AG04449 (cell line): ENCODE measurements at places on chromosomes 5 and 9.

GRCh38 chr5:14250084-14250695 is 107.0 kb downstream of the TRIO start:
- DNase-seq = no peak

GRCh38 chr9:35035851-35036701 is 36.3 kb downstream of the VCP start:
- DNase-seq = no peak

DNA sequence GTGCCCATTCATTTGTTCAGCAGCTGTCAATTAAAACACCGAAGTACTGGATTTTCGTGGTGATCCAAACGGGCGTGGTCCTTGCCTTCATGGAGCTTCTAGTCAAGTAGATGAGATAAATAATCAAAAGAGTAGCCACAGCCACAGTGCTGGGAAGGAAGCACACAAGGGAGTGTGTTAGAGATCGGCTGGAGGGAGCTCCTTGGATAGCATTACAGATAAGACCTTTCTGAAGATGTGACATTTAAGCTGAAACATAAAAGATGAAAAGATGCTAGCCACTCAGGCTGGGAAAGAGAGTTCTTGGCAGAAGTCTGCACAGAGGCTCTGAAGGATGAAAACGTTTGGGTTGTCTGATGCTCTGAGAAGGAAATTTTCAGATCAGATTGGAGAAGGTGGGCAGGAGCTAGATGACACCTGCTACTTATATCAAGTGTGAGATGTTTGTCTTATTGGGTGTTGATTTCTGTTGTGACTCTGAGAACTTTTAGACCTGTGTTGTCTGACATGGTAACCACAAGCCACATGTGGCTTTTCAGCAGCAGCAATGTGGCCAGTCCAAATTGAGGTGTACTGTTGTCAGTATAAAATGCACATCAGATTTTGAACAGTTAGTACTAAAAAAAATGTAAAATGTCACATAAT is 123.9 kb downstream of the TLE4 start:
- DNase-seq = no peak

- no peak for DNase-seq
Measured at GRCh38 chr5:112154940-112155686, 264.0 kb downstream of the EPB41L4A start.

DNA sequence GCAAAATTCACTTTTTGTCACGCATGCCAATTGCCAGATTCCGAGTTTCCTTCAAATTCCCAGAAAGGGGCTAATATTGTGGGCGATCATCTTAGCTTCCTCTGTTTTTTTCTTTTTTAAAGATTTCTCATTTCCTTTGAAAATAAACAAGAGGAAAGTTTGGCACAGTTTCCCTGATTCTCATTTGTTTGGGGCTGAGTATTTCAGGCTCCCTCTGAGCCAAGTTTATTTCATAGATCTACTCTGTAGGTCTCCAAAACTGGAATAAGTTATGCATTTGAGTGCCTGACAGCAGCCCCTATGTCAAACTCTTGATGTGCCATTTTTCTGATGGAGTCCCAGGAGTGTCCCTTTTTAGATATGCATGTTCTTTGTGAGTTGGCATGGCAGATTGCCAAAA is 1297.2 kb upstream of the WWC1 start:
- DNase-seq = no peak

DNA sequence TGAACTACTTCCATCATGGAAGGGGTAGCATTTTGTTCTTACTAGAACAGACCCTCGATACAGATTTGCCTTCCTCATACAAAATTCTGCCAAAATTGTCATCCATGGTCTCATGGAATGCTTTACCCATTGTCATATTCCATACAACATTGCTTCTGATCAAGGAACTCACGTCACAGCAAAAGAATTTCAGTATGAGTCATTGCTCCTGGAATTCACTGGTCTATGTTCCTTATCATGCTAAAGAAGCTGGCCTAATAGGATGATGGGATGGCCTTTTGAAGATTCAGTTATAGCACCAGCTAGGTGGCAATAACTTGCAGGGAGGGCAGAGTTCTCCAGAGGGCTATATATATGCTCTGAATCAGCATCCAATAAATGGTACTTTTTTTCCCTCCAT is 18.2 kb upstream of the FNIP1 start:
- DNase-seq = peak; percentile 23

DNA sequence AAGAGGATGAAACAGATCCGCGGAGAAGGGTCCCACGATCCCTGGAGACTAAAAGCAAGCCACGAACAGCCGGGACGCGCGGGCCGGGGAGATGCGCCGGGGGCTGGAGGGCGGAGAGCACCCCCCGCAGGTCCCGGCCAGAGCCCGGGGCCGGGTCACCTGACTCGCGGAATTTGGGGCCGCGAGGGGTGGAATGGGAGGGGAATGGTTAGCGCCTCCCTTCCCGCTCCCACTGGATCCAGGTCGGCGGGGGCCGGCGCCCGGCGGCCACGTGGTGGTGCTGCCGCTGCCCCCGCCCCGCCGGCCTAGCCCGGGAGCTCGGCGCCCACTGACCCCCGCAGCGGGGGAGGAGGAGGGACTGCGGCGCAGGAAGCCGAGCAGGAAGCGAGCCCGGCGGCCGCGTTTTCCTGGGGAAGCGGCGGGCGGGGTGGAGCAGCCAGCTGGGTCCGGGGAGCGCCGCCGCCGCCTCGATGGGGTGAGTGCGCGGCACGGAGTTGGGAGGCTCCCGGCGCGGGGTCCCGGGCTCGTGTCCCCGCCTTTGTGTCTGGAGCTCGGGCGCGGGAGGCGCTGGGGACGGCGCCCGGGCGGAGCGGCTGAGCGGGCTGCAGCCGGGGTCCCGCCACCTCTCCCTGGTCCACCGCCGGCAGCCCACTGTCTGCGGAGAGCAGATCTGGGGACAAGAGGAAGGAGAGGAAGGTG is at the start of gene RAI14:
Gene RAI14 (plus strand): TSS at position 328 of the 699 bp plus-strand sequence. CDS start 30,592 bp downstream, outside the sequence.
- DNase-seq = no peak

- DNase-seq = no peak
Measured at GRCh38 chr9:128163523-128164306, 3.6 kb downstream of the BBLN start.

GRCh38 chr5:181197326-181197951 is 7.6 kb downstream of the TRIM7 start:
- no peak for DNase-seq

DNA sequence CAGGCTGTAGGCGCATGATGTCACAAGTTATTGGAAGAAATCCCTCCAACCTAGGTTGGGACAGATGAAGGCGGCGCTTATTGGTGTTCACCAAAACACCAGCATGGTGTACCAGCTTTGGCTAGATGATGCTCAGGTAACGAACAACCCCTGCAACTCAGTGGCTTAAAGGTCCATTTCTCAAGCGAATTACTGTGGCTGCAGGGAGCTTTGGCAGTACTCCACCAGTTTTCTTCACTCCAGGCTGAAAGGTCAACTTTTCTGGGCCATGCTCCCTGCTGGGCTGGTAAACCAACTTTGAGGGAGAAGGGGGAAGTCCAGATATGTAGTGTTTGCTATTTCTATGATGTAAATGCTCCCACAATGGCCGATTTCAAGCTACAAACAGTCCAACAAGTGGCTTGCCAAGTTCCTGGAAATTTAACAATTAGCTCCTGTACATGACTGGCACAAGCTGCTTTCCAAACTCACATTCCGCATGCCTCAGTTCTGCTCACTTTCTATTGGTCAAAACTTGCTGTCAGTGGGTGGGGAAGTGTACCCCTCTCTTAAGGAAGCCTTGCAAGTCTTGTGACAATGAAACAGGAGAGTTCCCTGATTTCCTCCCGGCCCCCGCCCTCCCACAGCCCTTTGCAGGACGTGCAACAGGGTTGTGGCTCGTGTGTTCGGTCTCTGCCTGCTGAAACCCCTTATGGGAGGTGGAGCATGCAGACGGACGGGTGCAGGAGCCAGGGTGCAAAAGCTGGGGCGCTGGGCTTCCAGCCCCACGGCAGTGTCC is 588 bp upstream of the ZBED3 start:
- no peak for DNase-seq

DNA sequence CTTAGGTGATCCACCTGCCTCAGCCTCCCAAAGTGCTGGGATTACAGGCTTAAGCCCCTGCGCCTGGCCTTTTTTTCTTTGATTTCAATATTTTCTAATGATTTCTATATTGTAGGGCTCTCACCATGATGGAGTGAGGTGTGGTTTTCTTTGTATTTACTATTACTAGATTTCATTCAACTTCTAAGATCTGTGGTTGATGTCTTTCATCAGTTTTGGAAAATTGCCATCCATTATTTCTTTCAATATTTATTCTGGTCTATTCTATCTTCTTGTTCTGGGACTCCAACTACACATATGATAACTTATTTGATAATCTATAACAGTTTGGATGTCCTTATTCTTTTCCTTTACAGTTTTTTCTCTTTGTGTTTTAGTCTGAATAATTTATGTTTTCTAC is 31.9 kb downstream of the FBXO4 start:
- no peak for DNase-seq

DNA sequence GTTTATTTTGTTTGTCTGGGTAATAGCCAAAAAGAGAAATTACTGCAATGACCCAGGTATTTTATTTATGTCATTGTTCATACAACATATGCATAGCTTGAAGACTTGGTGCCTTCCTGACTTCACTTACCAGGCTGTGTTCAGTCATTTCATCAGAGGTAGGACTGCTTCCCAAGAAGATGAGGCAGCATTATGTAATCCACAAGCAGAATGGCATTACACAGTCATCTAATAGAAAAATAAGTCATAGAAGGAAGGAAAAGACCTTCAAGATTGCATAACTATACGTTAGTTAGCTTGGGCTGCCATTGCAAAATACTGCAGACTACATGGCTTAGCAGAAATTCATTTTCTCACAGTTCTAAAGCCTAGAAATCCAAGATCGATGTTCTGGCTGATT is 167.5 kb downstream of the NMUR2 start:
- no peak for DNase-seq

GRCh38 chr5:155250596-155250995 is 237.0 kb downstream of the KIF4B start:
- no peak for DNase-seq

- peak; percentile 89 for DNase-seq
Measured at GRCh38 chr5:57435701-57436134, 46.9 kb downstream of the ACTBL2 start.

DNA sequence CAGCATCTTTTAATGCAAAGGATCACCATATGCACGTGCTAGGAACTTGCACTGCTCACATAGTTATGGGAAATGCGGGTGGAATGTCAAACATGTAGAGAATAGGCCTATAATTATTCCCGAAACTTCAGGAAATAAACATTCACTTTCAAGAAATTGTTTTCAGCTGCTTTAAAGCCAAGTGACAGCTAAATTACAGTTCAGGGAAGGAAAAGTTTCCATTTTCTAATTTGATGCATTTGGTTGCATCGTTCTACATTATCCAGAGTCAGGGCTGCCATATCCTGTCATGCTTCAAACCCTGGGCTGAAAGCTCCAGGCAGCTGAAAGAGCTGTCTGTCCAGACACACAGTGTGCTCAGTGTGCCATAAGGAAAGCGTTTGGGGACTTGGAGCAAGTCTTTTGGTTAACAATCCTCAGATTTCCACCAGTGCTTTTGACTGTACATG is 518.1 kb downstream of the CSNK1G3 start:
- no peak for DNase-seq

GRCh38 chr9:94443032-94443722 is 111.7 kb upstream of the PCAT7 start:
- DNase-seq = no peak

- no peak for DNase-seq
Measured at GRCh38 chr9:107158321-107158720, 124.8 kb upstream of the RAD23B start.

GRCh38 chr9:136026266-136026942 is 65.2 kb upstream of the UBAC1 start:
- DNase-seq = no peak

DNA sequence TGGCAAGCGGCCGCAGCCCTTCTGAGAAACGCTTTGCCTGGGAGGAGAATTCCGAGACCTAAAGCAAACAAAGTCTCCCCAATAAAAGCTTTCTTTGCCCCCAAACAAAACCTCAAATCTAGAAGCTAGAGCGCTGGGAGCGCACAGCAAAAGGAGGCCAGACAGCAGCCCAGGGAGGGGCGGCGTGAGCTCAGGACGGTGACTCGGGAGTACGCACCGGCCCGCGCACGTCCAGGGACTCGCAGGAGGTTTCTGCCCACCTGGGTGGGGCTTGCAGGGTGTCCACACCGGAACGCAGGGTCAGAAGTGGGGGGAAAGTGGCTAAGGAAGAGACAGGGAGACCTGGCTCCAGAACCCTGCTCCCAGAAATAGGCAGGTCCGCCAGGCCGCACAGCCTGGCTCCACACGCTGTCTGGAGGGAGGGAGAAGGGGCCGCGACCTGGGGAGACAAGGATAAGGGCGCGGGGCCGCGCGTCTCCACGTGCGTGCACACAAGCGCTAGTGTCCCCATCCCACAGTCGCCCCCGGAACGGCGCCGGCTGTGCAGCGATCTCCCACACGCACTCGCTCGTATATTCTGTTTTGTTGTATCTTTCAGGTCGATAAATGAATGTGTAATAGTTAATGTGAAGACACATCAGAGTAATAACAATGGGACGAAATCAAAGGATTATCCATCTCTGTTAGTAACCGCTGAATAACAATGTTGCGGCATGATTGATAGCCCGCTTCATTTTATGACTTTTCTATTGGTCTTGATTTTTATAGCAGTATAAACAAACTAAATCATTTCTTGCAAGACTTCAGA is 2.3 kb upstream of the OTP start:
- no peak for DNase-seq
